Smooth muscle cell of bladder (primary cell): ENCODE measurements at places on chromosomes 5 and 9. TPM values are rescaled to one million over a fixed set of nuclear protein-coding genes. Genes with fewer than 3 reads are reported as not detected.

The SV2C gene
- total RNA-seq = not detected in 2 replicates

The TMEM252 gene
- not detected in 2 replicates for total RNA-seq

The TSLP gene
- 3.4 and 3.8 TPM in 2 replicates for total RNA-seq

The CYFIP2 gene
- 8.1 and 8.8 TPM in 2 replicates for total RNA-seq

The PCDHGC4 gene
- 1.7 TPM in 2 replicates for total RNA-seq

The SPINK6 gene
- 3.1 and 15.6 TPM in 2 replicates for total RNA-seq

The SH3PXD2B gene
- total RNA-seq = 23.0 and 27.2 TPM in 2 replicates

The KIF4B gene
- total RNA-seq = under 0.01 TPM in 1 of 2 replicates, not detected in the other

The PCDHGC3 gene
- 38.1 and 41.7 TPM in 2 replicates for total RNA-seq

The BTNL9 gene
- total RNA-seq = not detected in 2 replicates

The IFNA2 gene
- total RNA-seq = not detected in 2 replicates

The SH3GL2 gene
- not detected in 2 replicates for total RNA-seq

The CDX1 gene
- total RNA-seq = under 0.01 and 0.09 TPM in 2 replicates

The TNFSF15 gene
- total RNA-seq = 0.28 and 0.55 TPM in 2 replicates

The CSNK1G3 gene
- 49.8 and 60.5 TPM in 2 replicates for total RNA-seq

The PTPDC1 gene
- 5.1 and 5.8 TPM in 2 replicates for total RNA-seq

The PCDHGA1 gene
- total RNA-seq = 1.1 TPM in 2 replicates

The WDR38 gene
- total RNA-seq = not detected in 2 replicates

The AK3 gene
- 73.1 and 92.2 TPM in 2 replicates for total RNA-seq

The C5orf52 gene
- not detected in 2 replicates for total RNA-seq

The ANKRD31 gene
- total RNA-seq = 0.09 and 0.14 TPM in 2 replicates

The PCDHB6 gene
- total RNA-seq = under 0.01 and 0.09 TPM in 2 replicates

The ADGRD2 gene
- not detected in 2 replicates for total RNA-seq

The SLC6A3 gene
- total RNA-seq = under 0.01 TPM in 1 of 2 replicates, not detected in the other

The PCDHGB3 gene
- 5.3 and 5.4 TPM in 2 replicates for total RNA-seq

The GPRIN1 gene
- total RNA-seq = 1.1 and 1.3 TPM in 2 replicates

The SLC36A3 gene
- total RNA-seq = not detected in 2 replicates

The ZFR gene
- 71.0 and 71.6 TPM in 2 replicates for total RNA-seq

The ALDH1B1 gene
- 12.5 and 26.8 TPM in 2 replicates for total RNA-seq

The COL23A1 gene
- total RNA-seq = under 0.01 TPM in 1 of 2 replicates, not detected in the other

The MAMDC4 gene
- total RNA-seq = 0.85 and 2.2 TPM in 2 replicates

The GMCL2 gene
- not detected in 2 replicates for total RNA-seq

The TCF7 gene
- total RNA-seq = 0.28 and 0.55 TPM in 2 replicates

The NRARP gene
- total RNA-seq = 0.09 and 0.14 TPM in 2 replicates

The GZMA gene
- total RNA-seq = not detected in 2 replicates

The FOXD4 gene
- under 0.01 and 0.28 TPM in 2 replicates for total RNA-seq

The EFNA5 gene
- 0.14 and 1.3 TPM in 2 replicates for total RNA-seq

The GLRA1 gene
- not detected in 2 replicates for total RNA-seq

The WDR5 gene
- 12.5 and 15.6 TPM in 2 replicates for total RNA-seq

The GRIN3A gene
- not detected in 2 replicates for total RNA-seq

The GPR151 gene
- total RNA-seq = not detected in 2 replicates

The FAM120A gene
- 83.1 and 95.7 TPM in 2 replicates for total RNA-seq

The NREP gene
- 42.1 and 85.4 TPM in 2 replicates for total RNA-seq

The SLC46A2 gene
- total RNA-seq = not detected in 2 replicates

The PGM5 gene
- 4.5 and 14.9 TPM in 2 replicates for total RNA-seq

The C5orf22 gene
- total RNA-seq = 14.8 and 15.3 TPM in 2 replicates

The PTGES gene
- 92.9 and 108 TPM in 2 replicates for total RNA-seq

The WNT8A gene
- total RNA-seq = not detected in 2 replicates

The TMC1 gene
- 0.18 and 0.43 TPM in 2 replicates for total RNA-seq
